Activated CD4-positive, alpha-beta T cell treated with anti-CD3 and anti-CD28 coated beads, Interleukin-2, amount 50 U/mL, for 48 hours (primary cell): ENCODE measurements at places on chromosomes 6 and 20.

DNA sequence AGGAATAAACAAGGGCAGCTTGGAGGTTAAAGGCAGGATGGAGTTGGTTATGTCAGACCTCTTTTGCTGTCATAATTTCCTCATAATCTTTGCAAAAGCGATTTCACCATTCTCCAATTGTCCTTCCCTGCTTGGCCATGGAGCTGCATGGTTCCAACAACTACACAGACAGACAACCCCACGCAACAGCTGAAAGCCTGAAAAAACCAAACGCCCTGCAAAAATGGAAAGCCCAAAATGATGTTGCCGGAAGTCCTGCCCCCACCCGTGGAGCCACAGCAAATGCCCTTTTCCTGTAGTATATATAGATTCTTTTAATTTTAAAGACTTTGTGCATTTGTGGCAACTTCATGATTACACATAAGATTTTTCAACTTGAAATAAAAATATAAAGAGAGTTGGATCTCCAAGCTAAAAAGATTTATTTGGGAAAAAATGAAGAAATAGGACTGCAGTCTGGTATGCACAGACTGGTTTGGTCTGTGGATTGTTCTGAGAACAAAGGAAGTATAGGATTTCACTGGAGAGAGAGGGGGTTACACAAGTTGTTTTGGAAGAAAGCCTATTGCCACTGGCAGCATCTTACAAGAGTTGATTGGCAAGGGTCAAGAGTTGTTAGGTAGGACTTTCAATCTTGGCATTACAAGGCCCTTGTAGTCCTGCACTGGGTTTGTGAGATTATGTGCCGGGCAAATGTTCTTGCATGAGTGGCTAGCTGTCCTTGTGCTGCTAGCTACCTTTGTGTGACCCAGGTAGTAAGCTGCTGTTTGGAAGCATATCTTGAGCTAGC is 190.0 kb downstream of the C6orf118 start:
- no peak for DNase-seq

- DNase-seq: no peak
Measured at GRCh38 chr6:145187491-145188206, 547.7 kb downstream of the EPM2A start.

- no peak for DNase-seq
Measured at GRCh38 chr6:55866128-55866527, 9.3 kb downstream of the BMP5 start.

DNA sequence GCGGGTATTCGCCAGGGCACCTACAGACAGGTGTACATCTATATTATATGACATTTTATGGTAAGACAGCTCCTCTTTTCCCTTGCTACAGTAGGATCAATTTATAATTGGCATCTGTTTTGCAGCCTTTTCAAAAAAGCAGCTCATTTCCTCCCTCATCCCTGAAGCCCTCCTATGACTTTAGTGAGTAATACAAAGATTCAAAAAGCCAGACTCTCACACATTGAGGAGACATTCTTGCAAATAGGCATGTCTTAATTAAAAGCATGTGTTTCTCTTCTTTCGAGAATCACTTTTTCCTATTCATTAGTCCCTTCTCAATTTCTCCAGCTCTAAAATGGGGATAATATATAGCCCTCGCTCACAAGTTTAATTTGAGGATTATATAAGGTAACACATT is 283.4 kb downstream of the TBC1D7 start:
- no peak for DNase-seq

GRCh38 chr6:53615633-53616449 is 49.7 kb downstream of the KLHL31 start:
- no peak for DNase-seq
